ENCODE measurements at places on chromosomes 11 and 22.
A peak's percentile ranks its signal among the peaks of the same experiment; 100 is the strongest.

DNA sequence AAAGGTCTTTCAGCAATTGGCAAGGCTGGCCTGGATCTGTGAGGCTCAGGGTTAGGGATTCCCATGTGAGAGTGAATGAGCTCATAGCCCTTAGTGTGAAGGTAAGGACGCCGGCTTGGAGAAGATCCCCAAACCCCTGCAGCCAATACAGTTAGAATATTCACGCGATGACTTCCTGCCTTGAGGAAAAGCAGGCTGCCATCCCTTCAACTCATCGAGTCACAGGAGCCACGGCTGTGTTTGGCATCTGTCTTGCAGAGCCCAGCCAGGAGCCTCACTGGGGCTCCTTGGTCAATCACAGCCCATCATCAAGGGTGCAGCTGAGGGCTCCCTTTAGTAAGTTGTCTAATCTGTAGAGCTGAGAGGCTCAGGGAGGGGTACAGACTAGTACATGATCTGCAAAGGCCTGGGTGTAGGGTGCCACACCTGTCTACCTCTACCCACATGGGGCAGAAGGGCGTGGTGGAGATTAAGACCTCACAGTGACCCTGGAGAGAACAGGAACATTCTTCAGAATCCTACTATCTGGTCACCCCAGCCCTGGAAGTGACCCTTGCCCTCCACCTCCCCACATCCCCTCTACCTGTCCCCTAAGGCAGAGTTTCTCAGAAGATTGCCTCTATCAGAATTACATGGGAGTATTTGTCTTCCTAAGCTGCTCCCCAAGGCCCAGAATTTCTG is 18.5 kb downstream of the IL10RA start:
- DNase-seq, result no peak

- DNase-seq, result no peak
Measured at GRCh38 chr11:100705447-100705846, 18.4 kb downstream of the ARHGAP42 start.

DNA sequence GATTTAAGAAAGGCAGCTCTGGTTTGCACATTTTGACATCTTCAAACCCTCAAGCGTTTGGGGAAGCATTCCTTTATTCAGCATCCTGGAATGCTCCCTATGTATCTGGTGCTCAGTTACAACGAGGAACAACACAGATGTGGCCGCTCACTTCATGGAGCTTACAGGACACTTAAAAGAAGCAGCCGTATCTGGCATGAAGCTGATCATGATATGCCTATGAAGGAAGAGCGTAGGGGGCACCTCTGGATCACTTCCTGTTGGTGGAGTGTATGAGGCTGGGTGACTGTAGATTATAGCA is 72.3 kb upstream of the TP53I11 start:
- DNase-seq, result no peak

DNA sequence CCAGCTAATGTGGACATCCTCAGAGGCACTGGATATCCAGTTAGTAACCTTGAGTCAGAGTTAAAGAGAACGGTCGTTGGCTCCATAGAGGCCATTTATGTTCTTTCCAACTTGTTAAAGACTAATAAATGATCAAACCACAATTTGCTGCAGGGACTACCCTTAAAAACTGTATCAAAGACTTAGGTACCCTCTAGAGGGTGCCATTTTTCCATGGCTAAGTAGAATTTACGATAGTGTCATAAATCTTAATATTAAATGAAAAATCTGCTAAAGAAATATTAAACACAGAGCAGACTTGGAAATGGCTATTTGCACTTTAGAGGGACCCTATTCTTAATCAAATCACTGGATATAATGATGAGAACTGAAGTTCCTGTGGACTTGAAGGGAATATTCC is 685.2 kb upstream of the CHORDC1 start:
- peak; percentile 6 for DNase-seq

DNA sequence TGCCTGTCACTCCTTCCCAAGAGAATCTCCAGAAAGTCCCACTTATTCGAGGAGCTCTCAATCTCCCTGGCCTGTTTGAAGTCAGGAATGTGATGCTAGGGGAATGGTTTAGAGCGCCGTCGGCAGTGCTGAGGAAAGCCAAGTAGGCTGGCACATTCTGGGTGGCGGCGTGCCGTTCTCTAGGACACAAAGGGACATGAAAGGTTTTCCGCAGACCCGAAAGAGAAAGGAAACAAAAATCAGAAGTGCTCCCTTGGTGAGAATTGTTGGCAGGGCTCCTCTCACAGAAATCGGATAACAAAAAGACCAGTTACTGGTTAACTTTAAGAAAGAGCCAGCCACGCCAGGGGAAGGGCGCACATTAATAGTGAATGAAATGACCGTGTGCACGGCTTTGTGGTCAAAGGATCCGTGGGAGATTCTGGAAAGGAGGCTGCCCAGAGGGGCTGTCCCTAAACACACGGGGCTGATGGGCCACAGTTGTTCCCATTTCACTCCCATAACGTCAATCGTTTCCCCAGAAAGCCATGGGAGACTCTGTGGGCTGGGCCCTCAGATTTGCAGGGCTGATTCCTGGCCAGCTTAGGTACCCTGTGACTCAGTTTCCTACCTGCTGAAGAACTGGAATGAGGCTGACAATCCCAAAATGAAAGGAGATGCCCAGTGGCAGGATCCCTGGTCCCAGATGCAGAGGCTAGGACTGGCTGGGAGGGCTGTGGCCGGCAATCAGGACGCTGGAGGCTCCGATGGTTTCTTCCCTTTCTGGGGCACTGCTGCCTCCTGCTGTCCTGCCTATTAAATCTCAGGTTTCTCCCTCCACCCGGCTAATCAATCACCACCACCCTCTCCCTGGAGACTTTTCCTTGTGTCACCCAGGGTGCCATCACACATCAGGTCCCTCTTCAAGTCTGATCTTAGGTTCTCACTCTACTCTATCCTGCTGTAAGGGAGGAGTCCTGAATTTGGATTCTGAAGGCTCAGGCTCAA is 82.3 kb downstream of the RCN1 start:
- DNase-seq, result peak; percentile 66

DNA sequence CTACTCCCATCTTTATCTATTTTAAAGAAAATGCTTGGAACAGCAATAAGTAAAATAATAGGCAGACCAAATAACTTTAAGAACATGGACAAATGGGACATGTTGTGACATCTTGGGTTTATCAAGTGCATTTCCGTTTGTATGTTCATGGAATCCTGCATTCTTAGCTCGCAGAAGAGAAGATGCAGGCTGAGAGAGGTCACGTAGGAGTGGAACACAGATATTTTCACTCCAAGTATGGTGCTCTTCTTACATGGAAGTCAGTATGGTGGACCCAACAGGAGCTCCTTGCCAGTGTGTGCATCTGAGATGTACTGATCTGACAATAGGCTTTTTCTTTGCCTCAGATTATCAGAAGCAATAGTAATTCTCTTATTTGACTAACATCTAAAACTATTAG is 1.7 kb downstream of the E2F8 start:
- no peak for DNase-seq

DNA sequence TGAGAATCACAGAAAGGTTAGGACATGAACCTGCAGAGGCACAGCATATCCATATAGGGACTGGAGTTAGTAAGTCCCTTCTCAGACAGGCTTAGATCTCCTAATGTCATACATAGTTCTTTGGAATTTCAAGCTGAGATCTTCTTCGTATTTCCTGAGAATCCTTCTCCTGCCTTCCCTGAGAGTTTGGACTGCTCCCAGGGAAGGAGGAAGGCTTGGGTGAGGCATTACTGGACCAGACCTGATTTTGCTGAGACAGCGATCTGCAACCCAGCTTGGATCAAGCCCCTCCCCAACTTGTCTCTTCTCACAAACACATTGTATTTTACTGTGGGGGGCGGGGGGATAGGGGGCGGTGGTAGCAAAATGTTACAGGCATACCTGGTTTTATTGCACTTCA is 108.5 kb downstream of the TSPAN18 start:
- peak; percentile 44 for DNase-seq

GRCh38 chr11:19739872-19740271 is 27.2 kb downstream of the NAV2 start:
- DNase-seq, result peak; percentile 31

DNA sequence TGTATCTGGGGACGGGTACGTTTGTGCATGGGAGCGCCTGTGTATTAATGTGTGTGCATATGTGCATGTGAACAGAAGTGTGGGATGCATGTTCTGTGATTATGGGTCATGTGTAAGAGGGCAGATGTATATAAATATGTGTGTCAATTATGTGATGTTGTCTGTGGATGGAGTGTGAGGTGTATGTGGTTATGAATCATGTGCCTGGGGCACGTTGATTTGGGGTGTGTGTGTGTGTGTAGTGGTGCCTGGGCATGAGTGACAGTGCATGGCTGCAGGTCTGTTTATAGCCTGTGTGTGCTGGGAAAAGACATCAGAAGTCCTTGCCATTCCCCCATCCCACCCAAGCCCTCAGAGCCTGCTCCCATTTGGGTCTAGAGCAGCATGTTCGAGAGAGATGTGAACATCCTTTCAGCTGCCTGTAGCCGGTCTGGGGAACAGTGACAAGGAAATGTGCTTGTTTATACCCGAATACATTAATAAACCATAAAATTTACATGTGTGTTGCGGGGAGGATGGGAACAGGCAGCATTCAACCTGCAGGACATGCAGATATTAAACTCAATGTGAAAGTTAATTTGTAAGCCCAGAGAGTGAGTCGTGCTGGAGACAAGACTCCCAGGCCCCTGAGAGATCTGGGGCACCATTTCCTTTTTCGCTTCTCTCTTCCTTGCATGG is 129.0 kb downstream of the NECTIN1 start:
- DNase-seq, result no peak

- no peak for DNase-seq
Measured at GRCh38 chr11:128965485-128965884, 22.8 kb upstream of the TP53AIP1 start.

DNA sequence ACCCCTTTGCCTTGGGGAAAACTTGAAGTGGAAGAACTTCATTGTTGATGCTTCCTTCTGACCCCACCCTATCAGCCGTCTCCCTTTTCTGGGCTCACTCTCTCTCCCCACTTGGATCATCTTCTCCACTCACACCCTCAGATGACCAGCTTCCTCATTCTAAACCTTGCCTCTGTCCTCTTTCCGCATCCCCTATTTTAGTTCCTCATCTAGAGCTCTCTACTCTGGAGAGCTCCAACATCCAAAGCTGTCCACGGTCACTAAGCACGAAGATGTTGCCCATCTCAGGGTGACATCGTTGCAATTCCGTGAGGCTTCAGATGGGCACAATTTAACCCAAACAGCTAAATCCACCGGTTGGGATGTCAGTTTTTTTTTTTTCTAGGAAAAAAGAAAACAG is 31.6 kb upstream of the ME3 start:
- no peak for DNase-seq

DNA sequence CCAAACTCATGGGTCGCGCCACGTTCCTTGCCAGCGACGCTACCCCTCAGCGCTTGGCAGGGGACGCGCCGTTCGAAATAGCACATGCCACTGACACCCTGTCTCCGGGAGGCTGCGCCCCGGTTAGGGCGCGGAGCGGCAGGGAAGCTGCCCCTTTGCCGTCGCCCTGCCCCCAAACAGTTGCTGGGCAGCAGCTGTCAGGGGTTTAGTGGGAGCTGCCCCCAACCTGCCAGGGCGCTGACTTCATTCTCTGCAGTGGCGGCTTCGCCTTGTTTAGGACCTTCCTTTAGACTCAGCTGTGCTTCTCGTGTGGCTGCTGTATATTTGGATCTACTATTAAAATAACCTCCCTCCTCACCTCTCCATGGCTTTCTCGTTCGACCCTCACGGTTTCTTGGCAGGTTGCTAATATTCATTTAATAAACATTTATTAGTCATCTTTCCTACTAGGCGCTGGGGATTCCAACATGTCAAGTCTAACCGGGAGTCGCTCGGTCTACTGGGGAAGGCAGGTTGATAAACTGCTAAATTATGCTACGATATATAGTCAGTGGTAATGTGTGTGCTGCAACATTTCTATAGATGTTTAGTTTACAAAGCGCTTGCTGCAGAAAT is 782 bp downstream of the TMEM109 start:
- no peak for DNase-seq

DNA sequence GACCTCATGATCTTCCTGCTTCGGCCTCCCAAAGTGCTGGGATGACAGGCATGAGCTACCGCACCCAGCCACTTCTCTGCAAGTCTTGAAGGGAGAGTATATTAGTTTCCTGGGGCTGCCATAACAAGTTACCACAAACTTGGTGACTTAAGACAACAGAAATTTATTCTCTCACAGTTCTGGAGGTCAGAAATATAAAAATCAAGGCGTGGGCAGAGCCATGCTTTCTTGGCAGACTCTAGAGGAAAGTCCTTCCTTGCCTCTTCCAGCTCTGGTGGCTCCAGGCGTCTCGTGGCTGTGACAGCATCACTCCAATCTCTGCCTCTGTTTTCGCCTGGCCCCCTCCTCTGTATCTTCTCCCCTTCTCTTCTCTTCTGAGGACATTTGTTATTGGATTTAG is 110.2 kb upstream of the NAV2 start:
- DNase-seq, result no peak

DNA sequence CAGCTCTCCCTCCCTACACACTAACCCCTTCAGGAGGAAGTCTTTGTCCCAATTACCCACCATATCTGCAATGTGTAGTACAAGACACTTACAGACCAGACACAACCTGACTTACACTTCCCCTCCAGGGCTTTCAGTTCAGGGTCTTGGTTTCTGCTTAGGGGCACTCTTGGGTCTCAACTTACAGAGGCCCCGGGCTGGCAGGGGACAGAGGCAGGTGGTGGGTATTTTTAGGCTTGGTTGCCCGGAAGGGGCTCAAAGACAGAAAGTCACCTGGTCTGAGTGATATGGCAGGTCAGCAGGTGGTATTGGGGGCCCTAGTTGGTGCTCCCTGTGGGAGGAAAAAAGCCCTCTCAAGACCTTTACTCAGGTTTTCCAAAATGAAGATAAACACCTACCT is 3.4 kb upstream of the TMEM184B start:
- no peak for DNase-seq

GRCh38 chr22:22655452-22656290 is 11.3 kb downstream of the GGTLC2 start:
- DNase-seq, result no peak

DNA sequence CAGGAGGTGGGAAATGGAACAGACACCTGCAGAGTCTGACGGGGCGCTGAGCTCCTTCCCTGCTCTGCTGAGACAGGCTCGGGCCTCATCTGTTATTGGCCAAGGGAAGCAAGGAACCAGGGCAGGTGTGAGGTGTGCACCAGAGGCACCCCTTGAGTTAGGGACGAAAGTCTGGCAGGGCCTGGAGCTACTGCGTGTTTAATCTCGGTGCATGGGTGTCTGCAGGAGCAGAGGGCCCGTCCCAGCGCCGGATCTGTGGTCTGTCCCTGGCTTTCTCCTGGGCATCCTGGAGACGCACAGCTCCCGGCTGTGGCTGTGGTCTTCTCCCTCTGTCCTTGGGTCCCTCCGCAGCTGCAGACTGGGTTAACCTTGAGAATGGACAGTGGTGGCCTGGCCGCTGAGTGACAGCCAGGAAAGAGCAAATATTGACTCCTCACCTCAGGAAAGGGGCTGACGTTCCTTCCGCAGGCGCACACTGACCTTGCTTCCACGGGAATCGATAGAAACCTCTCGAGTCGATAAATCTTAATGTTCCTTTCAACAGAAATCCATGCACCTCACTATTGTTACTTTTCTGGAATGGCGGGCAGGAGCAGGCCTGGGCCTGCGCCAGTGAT is 975.6 kb downstream of the BRD1 start:
- no peak for DNase-seq

- DNase-seq, result peak; percentile 79
Measured at GRCh38 chr22:50342651-50343540, at the start of gene PPP6R2. Gene PPP6R2, plus strand, starts transcription at chr22:50343327. Its CDS starts 50,582 bp downstream, at chr22:50393909.

GRCh38 chr11:55942785-55943392 is 6.7 kb upstream of the OR5I1 start:
- no peak for DNase-seq
